Activated T-helper 17 cell treated with anti-CD3 and anti-CD28 coated beads, Interleukin-2, amount 50 U/mL, for 72 hours (primary cell): ENCODE measurements at places on chromosomes 3 and 15. TPM values are rescaled to one million over a fixed set of nuclear protein-coding genes. Genes with fewer than 3 reads are reported as not detected.

- no peak overlapping the region for H3K27ac ChIP-seq
- ATAC-seq, result no peak
- H3K4me1 ChIP-seq, result no peaks in the 10 kb centered on the region
- no peaks in the 10 kb centered on the region for H3K27me3 ChIP-seq
These were observed 321.3 kb upstream of the GOLIM4 start for GRCh38 chr3:168417016-168417415.

- H3K27ac ChIP-seq, result no peak overlapping the region
- no peaks in the 10 kb centered on the region for H3K4me1 ChIP-seq
- no peaks in the 10 kb centered on the region for H3K27me3 ChIP-seq
These were observed 47.0 kb upstream of the PPIB start for GRCh38 chr15:64209680-64210334.

DNA sequence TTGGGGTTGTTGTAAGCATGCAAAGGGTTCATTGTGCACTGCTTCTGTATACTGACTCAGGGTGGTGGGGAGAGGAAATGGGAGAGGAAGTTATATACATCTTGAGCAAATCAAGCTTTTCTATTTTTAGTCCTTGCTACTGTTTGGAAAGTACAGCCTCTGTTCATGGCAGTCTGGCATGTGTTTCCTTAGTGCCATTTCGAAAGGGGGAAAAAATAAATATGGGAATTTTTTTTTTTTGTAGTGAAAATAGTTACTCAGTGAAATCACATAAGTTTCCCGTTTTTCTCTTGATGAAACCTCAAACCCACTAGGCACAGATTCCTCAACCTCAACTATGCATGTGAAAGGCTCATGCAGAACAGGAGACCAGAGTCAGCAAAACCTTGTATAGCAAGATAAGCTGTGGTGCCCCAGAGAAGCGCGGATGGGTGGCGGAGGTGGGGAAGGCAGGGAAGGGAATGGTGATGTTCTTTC is 353.3 kb downstream of the LPP start:
- no peaks in the 10 kb centered on the region for H3K4me1 ChIP-seq
- no peak overlapping the region for H3K4me3 ChIP-seq
- ATAC-seq, result no peak
- H3K36me3 ChIP-seq, result peaks cover 19% of the 10 kb centered on the region
- no peak overlapping the region for H3K27ac ChIP-seq

GRCh38 chr3:58526515-58526957 is 10.5 kb downstream of the ACOX2 start:
- no peaks in the 10 kb centered on the region for H3K36me3 ChIP-seq
- H3K27ac ChIP-seq, result no peak overlapping the region
- peak; percentile 31 for ATAC-seq

- no peaks in the 10 kb centered on the region for H3K36me3 ChIP-seq
- H3K4me3 ChIP-seq, result no peak overlapping the region
- peaks cover 3% of the 10 kb centered on the region for H3K27me3 ChIP-seq
- no peak overlapping the region for H3K27ac ChIP-seq
- no peak for ATAC-seq
- H3K4me1 ChIP-seq, result no peaks in the 10 kb centered on the region
These were observed 6.9 kb downstream of the SERPINI2 start for GRCh38 chr3:167466966-167467365.

GRCh38 chr3:12627370-12627769 is 36.5 kb downstream of the RAF1 start:
- no peaks in the 10 kb centered on the region for H3K36me3 ChIP-seq
- H3K27ac ChIP-seq, result peak overlapping the region; percentile 60
- H3K4me3 ChIP-seq, result peak overlapping the region; percentile 31
- ATAC-seq, result peak; percentile 65
- H3K4me1 ChIP-seq, result peaks cover 41% of the 10 kb centered on the region
- H3K27me3 ChIP-seq, result no peaks in the 10 kb centered on the region

GRCh38 chr3:125054062-125054448 is 1.7 kb downstream of the HEG1 start:
- no peak for ATAC-seq
- H3K27ac ChIP-seq, result peak overlapping the region; percentile 72
- H3K4me1 ChIP-seq, result peaks cover 37% of the 10 kb centered on the region
- peaks cover 4% of the 10 kb centered on the region for H3K27me3 ChIP-seq

- peaks cover 18% of the 10 kb centered on the region for H3K27me3 ChIP-seq
- H3K4me1 ChIP-seq, result no peaks in the 10 kb centered on the region
- no peaks in the 10 kb centered on the region for H3K36me3 ChIP-seq
- no peak overlapping the region for H3K27ac ChIP-seq
These were observed 126.7 kb downstream of the MYLK start for GRCh38 chr3:123757281-123757940.

GRCh38 chr15:85456798-85457197 is 76.4 kb downstream of the AKAP13 start:
- H3K27me3 ChIP-seq, result no peaks in the 10 kb centered on the region
- H3K4me3 ChIP-seq, result no peak overlapping the region
- peak; percentile 16 for ATAC-seq
- peaks cover 42% of the 10 kb centered on the region for H3K4me1 ChIP-seq

GRCh38 chr3:147312786-147313280 is 93.5 kb downstream of the ZIC4 start:
- H3K36me3 ChIP-seq, result no peaks in the 10 kb centered on the region
- H3K27ac ChIP-seq, result no peak overlapping the region
- H3K27me3 ChIP-seq, result no peaks in the 10 kb centered on the region
- H3K4me3 ChIP-seq, result no peak overlapping the region

- H3K36me3 ChIP-seq, result no peaks in the 10 kb centered on the region
- H3K4me3 ChIP-seq, result no peak overlapping the region
- no peak for ATAC-seq
- no peaks in the 10 kb centered on the region for H3K4me1 ChIP-seq
- no peak overlapping the region for H3K27ac ChIP-seq
- H3K27me3 ChIP-seq, result peaks cover 5% of the 10 kb centered on the region
These were observed 146.8 kb downstream of the EPHB1 start for GRCh38 chr3:134941820-134942219.

DNA sequence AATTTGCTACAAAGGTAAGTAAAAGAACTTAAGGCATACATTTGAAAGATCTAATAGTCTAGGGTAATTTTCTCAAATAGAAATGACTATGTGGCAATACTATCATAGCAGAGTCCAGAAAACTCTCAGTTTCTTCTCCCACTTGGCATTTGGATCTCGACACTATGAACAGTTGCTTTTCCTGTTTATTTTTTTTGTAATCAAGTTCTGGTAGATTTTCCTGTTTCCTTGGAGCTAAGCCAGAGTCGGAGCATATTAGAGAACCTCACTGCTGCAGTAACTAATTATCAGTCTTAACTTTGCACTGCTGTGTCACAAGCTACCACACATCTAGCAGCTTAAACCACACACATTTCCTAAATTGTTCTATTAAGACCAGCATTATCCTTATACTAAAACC is 44.9 kb upstream of the ZNF385D start:
- ATAC-seq, result no peak
- no peaks in the 10 kb centered on the region for H3K4me1 ChIP-seq
- no peak overlapping the region for H3K27ac ChIP-seq
- H3K27me3 ChIP-seq, result no peaks in the 10 kb centered on the region

- peaks cover 18% of the 10 kb centered on the region for H3K27me3 ChIP-seq
- no peaks in the 10 kb centered on the region for H3K36me3 ChIP-seq
- no peak overlapping the region for H3K27ac ChIP-seq
- no peak overlapping the region for H3K4me3 ChIP-seq
- peaks cover 14% of the 10 kb centered on the region for H3K4me1 ChIP-seq
These were observed 223.3 kb upstream of the TPRG1 start for GRCh38 chr3:188948281-188948996.

DNA sequence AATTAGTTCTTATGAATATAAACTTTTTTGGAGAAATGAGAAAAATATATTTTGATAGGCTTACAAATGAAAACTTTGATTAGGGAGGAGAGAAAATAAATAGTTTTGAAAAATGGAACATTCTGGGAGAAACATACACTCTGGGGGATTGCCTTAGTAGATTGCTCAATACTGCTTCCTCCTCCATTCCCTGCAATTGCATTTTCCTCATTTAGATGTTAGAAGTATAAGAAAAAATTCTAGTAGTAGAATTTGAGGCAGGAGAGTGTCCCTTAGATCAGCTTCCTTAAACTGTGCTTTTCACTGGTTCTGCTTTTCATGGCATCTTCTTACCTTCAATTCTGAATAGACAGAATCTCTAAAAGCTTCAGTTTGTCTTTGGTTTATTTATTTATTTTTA is 46.2 kb upstream of the CTDSPL2 start:
- H3K36me3 ChIP-seq, result peaks cover 53% of the 10 kb centered on the region
- H3K4me1 ChIP-seq, result peaks cover 6% of the 10 kb centered on the region
- no peaks in the 10 kb centered on the region for H3K27me3 ChIP-seq
- no peak for ATAC-seq
- H3K27ac ChIP-seq, result no peak overlapping the region

GRCh38 chr3:63967675-63968611 is 55.4 kb downstream of the PSMD6 start:
- H3K4me1 ChIP-seq, result peaks cover 81% of the 10 kb centered on the region
- H3K36me3 ChIP-seq, result peaks cover 15% of the 10 kb centered on the region
- ATAC-seq, result peak; percentile 43
- no peaks in the 10 kb centered on the region for H3K27me3 ChIP-seq

GRCh38 chr3:73789825-73790444 is 165.2 kb upstream of the PDZRN3 start:
- no peaks in the 10 kb centered on the region for H3K36me3 ChIP-seq
- no peaks in the 10 kb centered on the region for H3K27me3 ChIP-seq
- ATAC-seq, result no peak
- H3K4me1 ChIP-seq, result no peaks in the 10 kb centered on the region

GRCh38 chr3:79247725-79248043 is 520.1 kb downstream of the ROBO1 start:
- H3K27me3 ChIP-seq, result no peaks in the 10 kb centered on the region
- H3K36me3 ChIP-seq, result no peaks in the 10 kb centered on the region
- H3K4me3 ChIP-seq, result no peak overlapping the region
- no peaks in the 10 kb centered on the region for H3K4me1 ChIP-seq

DNA sequence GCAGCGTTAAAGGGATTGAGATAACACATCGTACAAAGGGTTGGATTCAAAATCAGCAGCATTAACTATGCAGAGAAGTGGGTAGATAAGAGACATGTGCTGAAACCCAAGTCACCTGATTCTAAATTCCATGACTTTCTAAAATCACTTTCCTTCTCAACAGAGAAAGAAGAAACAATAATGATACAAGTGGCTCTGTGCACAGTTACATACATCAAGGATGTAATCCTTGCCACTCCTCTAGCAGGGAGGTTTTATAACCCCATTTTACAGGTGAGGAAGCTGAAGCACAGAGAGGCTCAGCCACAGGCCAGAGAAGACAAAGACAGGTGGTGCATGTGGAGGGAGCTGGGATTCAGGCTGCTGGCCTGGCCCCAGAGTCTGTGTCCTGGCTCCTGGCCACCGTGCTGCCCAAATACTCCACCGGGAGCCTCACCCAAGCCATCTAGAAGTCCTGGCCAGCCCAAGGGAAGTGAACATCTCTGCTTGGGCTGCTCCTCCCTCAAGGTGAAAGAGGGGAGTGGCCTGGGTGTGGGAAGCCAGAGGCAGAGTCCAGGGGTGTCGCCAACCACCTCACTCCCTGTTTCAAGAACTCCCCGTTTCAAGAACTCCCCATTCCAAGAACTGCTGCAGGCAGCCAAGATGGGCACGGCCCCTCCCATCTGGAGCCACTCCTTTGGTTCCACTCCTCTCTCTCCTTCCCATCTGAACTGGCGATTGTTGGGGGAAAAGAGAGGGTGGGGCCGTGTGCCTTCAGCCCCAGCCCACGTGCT is 147.1 kb downstream of the NUP210 start:
- no peak overlapping the region for H3K27ac ChIP-seq
- H3K4me1 ChIP-seq, result no peaks in the 10 kb centered on the region
- H3K36me3 ChIP-seq, result no peaks in the 10 kb centered on the region
- H3K27me3 ChIP-seq, result peaks cover 12% of the 10 kb centered on the region

DNA sequence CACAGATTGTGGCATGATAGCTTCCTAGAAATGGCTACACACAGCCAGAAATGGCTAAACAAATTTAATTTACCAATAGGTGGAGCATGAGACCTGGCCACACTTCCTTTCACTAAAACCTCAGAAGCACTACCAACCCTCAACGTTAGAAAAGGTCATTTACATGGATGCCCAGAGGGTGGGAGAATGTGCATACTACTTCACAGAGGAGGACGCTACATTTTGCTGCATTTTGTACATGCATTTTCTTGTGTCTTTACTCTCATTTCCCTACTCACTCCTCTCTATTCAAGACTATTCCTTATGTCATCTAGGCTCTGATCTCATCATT is 40.1 kb downstream of the C2CD4B start:
- peaks cover 4% of the 10 kb centered on the region for H3K36me3 ChIP-seq
- no peaks in the 10 kb centered on the region for H3K27me3 ChIP-seq
- ATAC-seq, result no peak
- H3K4me3 ChIP-seq, result peak overlapping the region; percentile 93
- peaks cover 59% of the 10 kb centered on the region for H3K4me1 ChIP-seq
- H3K27ac ChIP-seq, result peak overlapping the region; percentile 99

DNA sequence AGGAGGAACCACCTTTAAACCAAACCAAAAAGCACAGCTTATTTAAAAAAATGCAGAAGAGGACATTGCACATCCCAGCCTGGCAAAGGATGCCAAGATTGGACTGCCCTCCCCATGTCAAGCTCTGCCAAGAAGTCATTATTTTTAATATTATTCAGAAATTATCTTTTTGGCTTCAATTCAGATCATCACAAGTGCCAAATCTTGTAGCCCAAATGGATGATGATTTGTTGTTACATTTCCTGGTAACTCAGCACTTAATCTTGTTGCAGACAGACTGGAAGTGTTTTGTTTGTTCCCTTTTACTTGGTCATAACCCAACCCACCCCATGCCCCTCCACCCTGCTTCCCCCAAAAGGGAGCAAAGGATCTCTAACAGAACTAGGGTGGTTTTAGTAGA is 28.1 kb upstream of the LXN start:
- no peak for ATAC-seq
- H3K27ac ChIP-seq, result peak overlapping the region; percentile 58
- peaks cover 58% of the 10 kb centered on the region for H3K36me3 ChIP-seq

GRCh38 chr3:131708241-131708640 is 205.5 kb upstream of the MRPL3 start:
- H3K36me3 ChIP-seq, result no peaks in the 10 kb centered on the region
- H3K27ac ChIP-seq, result no peak overlapping the region
- H3K27me3 ChIP-seq, result peaks cover 20% of the 10 kb centered on the region
- H3K4me1 ChIP-seq, result no peaks in the 10 kb centered on the region
- no peak overlapping the region for H3K4me3 ChIP-seq
- ATAC-seq, result no peak

DNA sequence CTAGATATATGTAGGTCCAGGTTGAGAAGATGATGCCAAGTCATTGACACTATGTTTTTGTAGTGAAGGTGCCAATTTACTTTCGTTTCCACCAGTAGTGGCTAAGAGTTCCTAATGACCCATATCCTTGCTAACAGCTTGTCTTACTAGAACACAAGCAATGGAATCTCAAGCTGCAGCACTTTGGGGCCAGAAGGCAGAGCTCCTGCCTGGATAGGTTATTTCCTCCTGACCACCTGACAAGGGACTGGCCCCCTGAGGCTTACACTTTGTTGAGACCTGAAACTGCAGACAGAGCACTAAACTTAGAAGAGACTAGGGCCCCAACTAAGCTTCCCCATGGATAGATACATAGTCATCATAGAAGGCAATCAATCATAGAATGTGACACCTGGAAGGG is 11.7 kb downstream of the ONECUT1 start:
- no peaks in the 10 kb centered on the region for H3K36me3 ChIP-seq
- H3K4me3 ChIP-seq, result no peak overlapping the region
- no peak for ATAC-seq
- H3K4me1 ChIP-seq, result no peaks in the 10 kb centered on the region
- H3K27ac ChIP-seq, result no peak overlapping the region

SAMMSON gene
- not detected for total RNA-seq

DNAJA4 gene
- total RNA-seq, result 30.2 TPM

XCR1 gene
- 0.05 TPM for total RNA-seq

GOLGA8J gene
- total RNA-seq, result not detected

TNNC1 gene
- 2.0 TPM for total RNA-seq

PAK6 gene
- total RNA-seq, result 0.42 TPM

TLR9 gene
- 0.30 TPM for total RNA-seq

DNAH12 gene
- 0.08 TPM for total RNA-seq

PDZRN3 gene
- not detected for total RNA-seq

TKT gene
- 150 TPM for total RNA-seq

PRICKLE2 gene
- not detected for total RNA-seq

SCN11A gene
- 0.22 TPM for total RNA-seq
